Omental fat pad (tissue), 4 donors: ENCODE measurements at places on chromosomes 1 and 21. TPM values are rescaled to one million over a fixed set of nuclear protein-coding genes. Genes with fewer than 3 reads are reported as not detected.

The PKLR gene
- not detected for total RNA-seq

The ERG gene
- total RNA-seq = 18.9 TPM

The GJA9 gene
- not detected for total RNA-seq

The UBASH3A gene
- not detected for total RNA-seq

The ETNK2 gene
- 11.8 TPM for total RNA-seq

The KRTAP19-7 gene
- not detected for total RNA-seq

The TGFB2 gene
- 4.7 TPM for total RNA-seq

The KANK4 gene
- total RNA-seq = 2.7 TPM

The TNFRSF14 gene
- total RNA-seq = 41.0 TPM

The NOS1AP gene
- total RNA-seq = 2.3 TPM

The C4BPA gene
- total RNA-seq = 3.3 TPM

The KCNE1 gene
- 3.2 TPM for total RNA-seq

The GRIK1 gene
- not detected for total RNA-seq

The C1QB gene
- total RNA-seq = 908 TPM

The HTR6 gene
- not detected for total RNA-seq

The ADGRB2 gene
- 4.4 TPM for total RNA-seq

The CD1B gene
- 0.38 TPM for total RNA-seq

The TRIM58 gene
- total RNA-seq = 0.32 TPM

The IL23R gene
- total RNA-seq = 0.19 TPM

The CSRP1 gene
- 258 TPM for total RNA-seq

The MRAP gene
- total RNA-seq = 54.7 TPM

The MTARC1 gene
- total RNA-seq = 87.2 TPM

The SH3D21 gene
- 0.63 TPM for total RNA-seq

The EIF4G3 gene
- total RNA-seq = 69.5 TPM
